ENCODE measurements at places on chromosomes 2 and 18. TPM values are rescaled to one million over a fixed set of nuclear protein-coding genes. Genes with fewer than 3 reads are reported as not detected.

Gene SERPINB11
- not detected for total RNA-seq

Gene BMP10
- total RNA-seq: not detected

GRCh38 chr2:46389417-46389916 is 89.9 kb upstream of the TMEM247 start:
- no peak for DNase-seq

- no peak for DNase-seq
Observed at GRCh38 chr2:213253162-213253561, 31.1 kb upstream of the SPAG16 start.

- DNase-seq: no peak
Observed at GRCh38 chr2:76157531-76157930, 446.8 kb upstream of the GCFC2 start.

GRCh38 chr2:126317790-126318431 is 338.0 kb upstream of the GYPC start:
- DNase-seq: no peak

Data from heart left ventricle (tissue), 16 donors.